ENCODE measurements at places on chromosomes 6 and 20.

DNA sequence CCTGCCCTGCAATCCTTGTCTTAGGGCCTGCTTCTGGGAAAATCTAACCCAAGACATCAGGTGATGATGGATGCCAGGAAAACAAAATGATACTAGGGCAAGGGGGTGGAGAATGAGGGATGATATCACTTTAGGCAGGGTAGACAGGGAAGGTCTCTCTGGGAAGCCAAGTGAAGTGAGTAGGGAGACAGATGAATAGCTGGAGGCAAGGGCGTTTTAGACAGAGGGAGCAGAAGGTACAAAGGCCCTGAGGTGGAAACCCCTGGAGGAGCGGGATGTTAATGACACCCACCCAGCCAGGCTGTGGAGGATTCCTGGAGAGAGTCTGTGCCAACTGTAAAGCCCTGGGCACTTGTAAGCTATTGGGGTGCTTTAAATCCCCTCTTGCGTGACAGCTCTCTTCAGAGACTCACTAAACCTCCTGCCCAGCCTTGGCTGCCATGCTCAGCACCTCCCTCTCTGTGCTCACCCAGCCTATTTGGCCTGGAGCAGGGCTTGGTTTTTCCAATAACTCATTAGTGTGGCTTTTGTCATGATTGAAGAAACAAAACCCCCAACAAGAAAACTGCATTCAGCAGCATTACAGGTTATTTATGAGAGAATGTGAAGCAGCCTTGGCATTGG is 12.4 kb upstream of the MDGA1 start:
- no peak for DNase-seq

GRCh38 chr20:53910351-53911002 is 159.9 kb downstream of the BCAS1 start:
- no peak for DNase-seq

DNA sequence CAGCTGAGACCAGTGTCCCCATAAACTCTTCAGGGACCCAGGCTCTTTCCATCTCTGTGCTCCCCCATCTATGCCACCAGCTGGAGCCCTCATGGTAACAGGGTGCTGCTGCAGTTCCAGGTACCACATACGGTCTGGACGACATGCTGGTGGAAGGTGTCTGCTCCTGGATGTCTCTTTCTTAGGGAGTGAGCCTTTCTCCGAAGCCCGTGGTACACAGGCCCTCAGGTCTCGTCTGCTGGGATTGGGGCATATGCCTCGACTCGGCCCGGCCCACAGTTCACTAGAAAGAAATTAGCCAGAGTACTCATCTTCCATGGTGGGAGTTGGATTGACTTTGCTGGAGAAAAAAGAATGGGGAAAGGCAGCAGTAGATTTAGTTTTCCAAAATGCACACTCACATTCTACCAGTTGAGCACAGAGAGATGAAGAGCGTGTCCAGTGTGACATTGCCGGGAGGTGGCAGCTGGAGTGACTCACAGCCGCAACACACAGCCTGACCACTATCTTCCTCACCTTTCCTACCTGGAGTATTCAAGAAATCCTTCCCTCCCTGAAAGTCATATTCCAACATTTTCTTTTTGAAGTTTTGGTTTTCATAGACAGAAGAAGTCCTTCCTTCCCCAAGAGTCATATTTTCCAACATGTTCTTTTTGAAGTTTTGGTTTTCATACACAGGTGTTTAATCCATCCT is 18.6 kb upstream of the SPO11 start:
- DNase-seq: no peak

- DNase-seq: no peak
Measured at GRCh38 chr6:149357726-149358538, 40.4 kb downstream of the TAB2 start.

- no peak for DNase-seq
Measured at GRCh38 chr20:61437280-61438206, 185.5 kb downstream of the CDH4 start.

DNA sequence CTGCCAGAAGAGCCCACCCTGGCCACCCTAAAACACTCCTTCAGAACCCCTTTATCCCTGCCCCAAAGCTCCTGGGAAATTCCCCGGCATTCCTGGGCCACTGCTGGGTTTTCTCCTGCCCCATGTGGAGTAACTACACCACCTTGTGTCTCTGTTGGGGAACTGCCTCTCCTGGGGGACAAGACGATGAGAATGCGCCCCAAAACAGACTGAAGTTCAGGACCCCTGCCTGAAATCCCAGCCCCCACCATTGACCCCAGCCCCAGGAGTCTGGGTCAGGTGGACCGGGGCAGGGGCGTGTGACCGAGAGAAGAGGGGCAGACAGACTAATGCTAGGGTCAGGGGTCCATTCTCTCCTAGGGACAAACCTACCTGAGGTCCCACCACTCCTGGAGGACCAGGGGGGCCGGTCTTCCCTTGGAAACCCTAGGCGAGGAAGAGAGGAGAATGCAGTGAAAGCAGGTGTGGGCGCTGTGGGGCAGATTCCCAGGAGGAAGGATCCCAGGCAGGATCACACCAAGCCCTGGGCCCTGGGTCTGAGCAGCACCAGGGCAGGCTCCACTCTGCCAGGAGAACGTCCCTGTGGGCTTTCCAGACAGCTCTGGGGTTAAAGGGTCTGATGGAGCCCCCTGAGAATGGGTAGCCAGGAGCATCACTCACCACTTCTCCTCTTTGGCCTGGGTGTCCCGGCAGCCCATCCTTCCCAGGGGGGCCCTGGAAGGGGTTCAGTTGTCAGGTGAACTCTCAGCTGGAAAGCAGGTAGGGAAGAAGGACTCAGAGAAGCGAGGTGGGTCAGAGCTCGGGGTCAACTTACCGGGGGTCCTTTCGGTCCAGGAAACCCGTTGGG is 19.4 kb downstream of the COL11A2 start:
- no peak for DNase-seq

DNA sequence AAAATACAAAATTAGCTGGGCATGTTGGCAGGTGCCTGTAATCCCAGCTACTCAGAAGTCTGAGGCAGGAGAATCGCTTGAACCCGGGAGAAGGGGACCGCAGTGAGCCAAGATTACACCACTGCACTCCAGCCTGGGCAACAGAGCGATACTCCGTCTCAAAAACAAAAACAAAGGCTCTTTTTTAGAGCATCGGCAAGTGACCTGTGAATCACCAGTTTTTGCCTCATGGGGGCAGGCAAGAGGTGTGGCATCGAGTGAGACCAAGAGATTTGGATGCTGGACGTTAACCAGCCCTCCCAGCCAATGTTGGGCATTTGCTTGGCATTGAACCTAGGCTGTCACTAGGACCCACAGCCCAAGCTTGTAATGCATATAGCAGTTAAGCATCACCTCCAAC is 14.6 kb upstream of the CDK5RAP1 start:
- DNase-seq: no peak

GRCh38 chr20:62826646-62827310 is 9.9 kb downstream of the COL9A3 start:
- no peak for DNase-seq

GRCh38 chr6:141103246-141103645 is 1029.5 kb upstream of the GJE1 start:
- DNase-seq: no peak

DNA sequence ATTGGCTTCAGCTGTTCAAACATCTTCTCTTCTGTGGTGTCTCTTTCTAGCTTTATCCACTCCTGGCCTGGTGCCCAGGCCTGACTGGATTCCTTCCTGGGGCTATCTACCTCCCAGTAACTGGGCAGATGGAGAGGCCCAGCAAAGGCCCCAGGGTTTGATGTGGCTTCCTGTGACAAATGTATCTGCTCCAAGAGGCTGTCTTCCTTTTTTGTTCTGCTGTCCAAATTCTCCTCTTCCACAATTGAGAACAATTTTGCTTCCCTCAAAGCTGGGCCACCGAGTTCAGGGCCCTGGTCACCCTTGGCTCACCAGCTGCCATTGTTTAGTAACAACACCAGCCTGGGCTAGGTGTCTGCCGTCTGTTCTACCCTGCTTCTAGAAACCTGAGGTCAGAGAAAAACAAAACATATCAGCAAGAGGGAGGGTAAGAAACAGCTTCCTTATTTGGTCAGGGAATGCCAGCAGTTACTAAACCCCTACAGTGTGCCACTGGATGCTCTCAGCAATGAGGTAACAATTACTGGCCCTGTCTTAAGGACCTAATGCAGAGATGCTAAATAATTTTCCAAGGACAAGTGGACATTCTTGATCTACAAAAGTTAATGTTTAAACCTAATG is 3.9 kb downstream of the ZFP57 start:
- DNase-seq: no peak

DNA sequence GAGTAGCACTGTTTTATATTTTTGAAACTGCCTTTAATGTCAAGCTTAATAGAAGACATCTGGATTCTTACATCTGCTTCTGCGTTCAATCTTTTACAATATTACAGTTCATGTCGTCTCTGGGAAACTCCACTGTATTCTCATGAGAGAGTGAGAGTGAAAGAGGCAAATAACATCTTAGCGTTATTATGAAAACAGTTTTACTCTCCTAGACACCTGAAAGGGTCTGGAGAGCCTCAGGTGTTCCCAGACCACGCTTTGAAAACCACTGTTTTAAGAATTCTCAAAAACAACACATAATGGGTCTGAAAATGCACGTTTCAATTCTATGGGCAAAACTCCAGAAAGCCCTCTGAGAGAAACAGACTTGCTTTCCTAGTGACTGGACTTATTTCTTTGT is 63.3 kb downstream of the ARHGAP18 start:
- DNase-seq: no peak
